ENCODE measurements at places on chromosomes 7 and 10. TPM values are rescaled to one million over a fixed set of nuclear protein-coding genes. Genes with fewer than 3 reads are reported as not detected.

The PKD2L1 gene
- not detected for total RNA-seq

The IPMK gene
- total RNA-seq: 2.8 TPM

- no peak for DNase-seq
These were observed 1.4 kb upstream of the ZNF212 start for GRCh38 chr7:149238051-149238450.

DNA sequence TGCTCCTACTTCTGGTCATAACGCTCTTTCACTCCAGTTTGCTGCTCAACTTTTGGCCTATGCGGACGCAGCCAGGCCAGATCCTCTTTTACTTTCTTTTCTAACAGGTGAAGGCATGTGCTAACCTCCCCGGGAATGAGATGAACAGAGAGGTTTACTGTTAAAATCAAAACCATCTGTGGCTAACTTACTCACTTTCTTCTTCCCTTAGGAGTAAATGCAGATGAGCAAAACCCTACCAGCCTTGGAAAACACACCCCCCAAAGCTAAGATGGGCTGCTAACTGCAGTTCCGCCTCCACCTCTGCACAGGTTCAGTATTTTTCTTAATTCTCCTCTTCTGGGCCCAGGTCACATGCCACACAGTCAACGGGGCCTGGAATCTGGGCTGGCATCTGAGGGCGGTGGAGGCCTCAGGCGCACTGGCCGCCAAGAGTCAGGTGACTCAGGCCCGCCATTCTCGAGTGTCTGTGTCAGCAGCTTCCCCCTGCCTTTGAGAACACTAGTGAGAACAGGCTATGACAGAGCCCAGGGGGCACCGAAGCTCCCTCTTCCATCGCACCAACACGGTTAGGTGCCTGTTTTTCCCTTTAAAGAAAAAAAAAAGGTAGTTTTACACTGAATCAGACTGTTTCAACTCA, 11.1 kb downstream of the FAM53B start:
- DNase-seq: peak; percentile 70

DNA sequence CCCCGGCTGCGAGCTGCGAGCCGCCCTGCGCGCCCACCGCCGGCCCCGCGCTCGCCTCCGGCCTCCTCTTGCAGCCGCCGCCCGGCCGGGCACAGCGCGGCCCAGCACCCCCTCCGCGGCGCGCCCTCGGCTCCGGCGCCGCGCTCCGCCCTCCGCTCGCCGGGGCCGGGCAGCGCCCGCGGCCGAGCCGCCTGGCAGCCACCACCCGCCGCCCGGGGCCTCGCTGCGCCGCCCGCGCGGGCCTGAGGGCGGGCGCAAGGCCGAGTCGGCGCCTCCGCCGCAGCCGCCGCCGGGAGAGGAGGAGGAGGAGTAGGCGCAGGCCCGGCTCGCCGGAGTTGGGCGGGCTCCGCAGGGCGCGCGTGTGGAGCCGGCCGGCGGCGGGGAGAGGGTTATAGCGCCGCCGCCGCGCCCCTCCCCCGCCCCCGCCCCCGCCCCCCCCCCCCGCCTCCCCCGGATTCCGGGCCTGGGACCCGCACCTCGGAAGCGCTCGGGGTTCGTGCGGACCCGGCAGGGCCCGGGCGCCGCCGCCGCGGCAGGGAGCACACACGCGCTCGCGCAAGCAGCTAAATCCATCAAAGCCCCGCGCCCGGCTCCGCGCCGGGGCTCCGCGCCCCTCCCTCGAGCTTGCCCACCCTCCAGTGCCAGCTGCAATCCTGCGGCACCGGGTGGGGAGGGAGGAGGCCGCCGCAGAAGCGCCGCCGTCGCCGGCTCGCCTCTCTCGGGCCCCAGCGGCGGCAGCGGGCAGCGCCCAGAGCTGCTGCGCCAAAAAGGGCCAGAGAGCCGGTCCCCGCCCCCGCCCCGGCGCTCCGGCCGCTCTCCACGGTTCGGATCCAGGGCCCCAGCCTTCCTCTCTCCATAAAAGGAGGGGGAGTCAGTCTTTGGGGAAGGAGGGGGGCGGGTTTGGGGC, at the start of gene PDGFA:
Gene PDGFA (minus strand): TSS at position 363 of the 907 bp plus-strand sequence. CDS start 845 bp downstream, outside the sequence.
- DNase-seq: peak; percentile 60

GRCh38 chr7:28558236-28558635, 145.9 kb downstream of the CREB5 start:
- no peak for DNase-seq

- DNase-seq: no peak
These were observed 3.1 kb upstream of the AVPI1 start for GRCh38 chr10:97690133-97690532.
